ENCODE measurements at places on chromosomes 4 and X.

DNA sequence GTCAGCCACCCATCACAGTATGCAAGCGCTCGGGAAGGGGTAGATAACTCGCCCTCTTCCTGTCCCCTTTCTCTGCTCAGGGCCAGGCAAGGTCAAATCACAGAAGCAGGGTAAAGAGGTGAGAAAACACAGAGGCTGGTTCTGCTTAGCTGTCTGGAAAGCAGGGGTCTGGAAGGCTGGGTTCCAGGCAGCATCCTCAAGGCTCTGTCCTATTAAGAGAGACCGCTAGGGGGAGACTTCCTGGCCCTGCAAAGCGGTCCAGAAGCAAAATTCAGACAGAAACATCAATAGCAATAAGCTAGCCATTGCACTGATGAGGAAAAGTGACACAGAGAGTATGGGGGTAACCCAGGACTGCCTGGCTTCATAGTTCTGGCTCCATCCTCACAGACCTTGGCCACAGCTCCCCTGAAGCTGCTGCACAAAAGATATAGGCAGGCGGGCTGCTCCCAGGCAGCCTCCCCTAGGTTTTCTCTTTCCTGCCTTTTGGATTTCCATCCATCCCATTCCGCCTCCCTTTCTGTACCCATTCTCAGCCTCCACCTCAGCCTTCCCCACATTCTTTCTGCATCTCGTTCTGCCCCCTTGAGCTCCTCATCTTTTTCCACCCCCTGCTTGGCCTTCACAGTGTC is 308.5 kb downstream of the EVC2 start:
- no peak overlapping the region for H3K27ac ChIP-seq
- no peaks in the 10 kb centered on the region for H3K36me3 ChIP-seq
- no peak overlapping the region for H3K4me3 ChIP-seq
- no peaks in the 10 kb centered on the region for H3K4me1 ChIP-seq
- no peak for DNase-seq

DNA sequence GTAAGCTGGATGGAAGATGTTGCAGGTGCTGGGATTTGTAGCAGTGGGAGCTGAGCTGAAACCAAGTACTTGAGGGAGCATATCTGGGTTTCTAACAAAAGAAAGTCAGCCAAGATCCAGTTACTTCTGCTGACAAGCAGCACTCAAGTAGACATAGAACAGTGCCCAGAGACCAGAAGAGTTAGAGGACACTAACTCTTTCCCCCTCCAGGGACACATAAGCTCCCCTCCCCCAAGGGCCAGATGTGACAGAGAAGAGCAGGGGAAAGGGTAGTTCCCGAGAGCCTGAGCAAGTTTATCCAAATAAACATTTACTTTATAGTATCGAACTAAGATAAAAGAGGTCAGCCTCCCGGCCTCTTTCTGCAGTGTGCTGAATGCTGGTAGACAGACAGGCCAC is 12.2 kb downstream of the TRPC3 start:
- H3K27ac ChIP-seq = no peak overlapping the region
- no peak overlapping the region for H3K4me3 ChIP-seq
- H3K4me1 ChIP-seq = peaks cover 12% of the 10 kb centered on the region
- H3K36me3 ChIP-seq = no peaks in the 10 kb centered on the region
- no peaks in the 10 kb centered on the region for H3K27me3 ChIP-seq

DNA sequence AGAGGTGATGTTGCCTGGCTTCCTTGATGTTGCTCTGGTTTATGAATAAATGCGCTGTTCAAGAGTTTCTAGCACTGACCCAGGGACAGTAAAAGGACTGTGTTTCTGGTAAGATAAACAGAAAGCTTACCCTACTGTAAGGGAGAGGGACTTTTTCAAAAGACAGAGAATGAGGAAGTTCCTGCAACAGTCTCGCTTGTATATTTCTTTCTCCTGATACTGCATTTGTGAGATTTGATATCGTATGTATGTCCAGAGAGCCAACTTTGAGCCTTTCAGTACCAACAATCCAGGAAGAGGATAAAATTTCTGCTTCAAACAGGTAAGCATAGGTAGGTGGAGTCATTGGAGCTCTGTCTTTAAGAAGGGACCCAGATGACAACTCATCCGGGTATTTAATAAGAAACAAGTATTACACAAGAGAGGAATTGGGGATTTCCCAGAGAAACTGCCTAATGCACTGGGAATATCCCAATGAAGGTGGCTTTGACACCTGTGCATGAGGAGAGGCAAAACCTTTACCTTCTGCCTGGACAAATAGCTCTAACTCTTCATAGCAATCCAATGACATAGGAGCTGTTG is 773 bp downstream of the DAPP1 start:
- peak overlapping the region; percentile 69 for H3K27ac ChIP-seq
- peak overlapping the region; percentile 55 for H3K4me3 ChIP-seq
- H3K4me1 ChIP-seq = peaks cover 69% of the 10 kb centered on the region

DNA sequence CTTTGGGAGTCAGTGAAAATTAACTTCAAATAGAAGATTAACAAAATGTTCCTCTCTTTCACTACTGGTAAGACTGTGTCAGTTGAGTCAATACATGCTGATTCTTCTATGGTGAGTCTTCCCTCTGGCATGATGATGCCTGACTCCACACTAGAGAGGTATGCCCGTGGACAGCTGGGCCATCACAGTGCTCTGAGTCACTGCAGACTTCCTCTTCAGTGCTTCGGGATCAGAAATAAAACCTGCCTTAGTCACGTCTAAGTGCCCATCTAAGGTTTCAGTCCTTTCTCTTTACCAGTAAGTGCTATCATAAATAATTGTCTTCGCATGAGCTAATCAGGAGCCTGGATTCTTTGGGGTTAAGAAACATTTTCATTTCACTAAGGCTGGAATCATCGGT is 1.6 kb upstream of the ASB5 start:
- no peak overlapping the region for H3K4me3 ChIP-seq
- H3K27ac ChIP-seq = no peak overlapping the region
- H3K4me1 ChIP-seq = no peaks in the 10 kb centered on the region
- no peak for DNase-seq

DNA sequence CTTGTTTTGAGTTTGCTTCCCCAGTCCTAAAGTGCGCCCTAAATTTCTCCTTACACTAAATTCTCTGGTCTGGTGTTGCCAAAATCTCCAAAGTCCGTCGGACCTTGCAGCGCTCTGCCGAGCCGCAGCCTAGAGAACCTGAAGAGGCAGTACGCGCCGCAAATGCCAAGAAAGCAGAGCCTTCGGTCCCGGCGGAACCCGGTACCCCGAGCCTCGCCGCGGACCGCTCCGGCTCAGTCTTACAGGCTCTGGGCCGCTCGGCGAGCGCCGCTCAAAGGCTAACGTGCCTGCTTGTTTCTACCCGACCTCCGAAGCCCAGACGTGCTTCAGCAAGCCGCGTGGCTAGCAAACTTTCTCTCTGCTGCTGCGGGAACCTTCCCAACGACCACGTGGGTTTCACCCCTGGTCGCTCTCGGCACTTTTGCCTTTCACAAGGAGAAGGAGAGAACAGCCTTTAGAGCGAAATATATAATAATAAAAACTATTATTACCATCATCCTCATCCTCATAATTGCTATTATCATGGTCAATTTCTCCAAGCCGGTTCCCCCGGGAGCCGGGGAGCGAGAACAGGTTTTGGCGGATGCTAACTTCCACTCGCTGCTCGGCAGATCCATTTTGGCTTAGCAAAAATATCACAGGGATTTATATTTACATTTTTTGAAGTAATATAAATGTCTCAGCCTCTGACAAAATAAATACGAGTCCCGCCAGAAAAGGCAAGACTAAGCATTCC is 2.2 kb upstream of the HTR2C start:
- no peak overlapping the region for H3K4me3 ChIP-seq
- no peaks in the 10 kb centered on the region for H3K27me3 ChIP-seq
- DNase-seq = no peak

DNA sequence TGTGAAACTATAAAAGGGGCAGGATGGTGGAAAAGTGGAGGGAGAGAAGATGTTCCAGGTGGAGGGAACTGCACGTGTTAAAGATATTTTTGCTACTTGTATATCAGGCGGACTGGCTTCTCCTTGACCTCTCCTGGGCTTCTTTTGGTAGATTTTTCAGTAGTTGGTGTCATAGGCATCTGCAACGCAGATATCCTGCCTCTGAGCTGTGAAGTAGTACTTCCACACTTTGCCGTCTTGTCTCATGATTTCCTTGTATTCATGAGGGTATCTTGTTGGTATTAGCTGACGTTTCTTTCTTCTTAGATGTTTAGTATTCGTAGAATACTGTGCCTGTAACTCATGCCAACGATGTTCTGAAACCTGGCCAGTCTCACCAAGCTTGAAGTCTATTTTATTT is 81.0 kb downstream of the WWC2 start:
- no peak overlapping the region for H3K27ac ChIP-seq
- DNase-seq = no peak
- no peaks in the 10 kb centered on the region for H3K36me3 ChIP-seq
- H3K27me3 ChIP-seq = no peaks in the 10 kb centered on the region
- H3K4me3 ChIP-seq = no peak overlapping the region

- H3K27me3 ChIP-seq = no peaks in the 10 kb centered on the region
- H3K36me3 ChIP-seq = no peaks in the 10 kb centered on the region
- H3K4me1 ChIP-seq = no peaks in the 10 kb centered on the region
- DNase-seq = no peak
- H3K27ac ChIP-seq = no peak overlapping the region
These were observed 171.8 kb upstream of the FGF16 start for GRCh38 chrX:77275392-77275791.

DNA sequence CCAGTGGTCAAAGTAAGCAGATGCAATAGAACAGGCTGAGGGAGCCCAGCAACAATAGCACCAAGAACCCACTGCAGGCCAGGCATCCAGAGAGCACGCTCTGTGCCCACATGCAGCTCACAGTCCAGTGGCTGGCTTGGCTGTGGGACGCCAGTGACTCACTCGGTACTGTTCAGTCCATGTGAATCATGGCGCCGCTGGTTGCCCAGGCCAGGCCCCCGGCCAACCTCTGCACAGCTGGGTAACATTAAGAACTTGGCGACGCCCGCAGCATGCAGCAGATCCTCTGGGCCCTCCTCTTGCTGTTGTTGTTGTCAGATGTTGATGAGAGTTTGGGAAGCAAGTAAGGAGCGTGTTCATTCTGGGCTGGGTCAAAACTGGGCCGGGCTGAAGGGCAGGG is 60.5 kb downstream of the MSX1 start:
- H3K4me1 ChIP-seq = peaks cover 15% of the 10 kb centered on the region
- H3K4me3 ChIP-seq = no peak overlapping the region
- H3K36me3 ChIP-seq = no peaks in the 10 kb centered on the region
- H3K27me3 ChIP-seq = no peaks in the 10 kb centered on the region
- H3K27ac ChIP-seq = no peak overlapping the region

DNA sequence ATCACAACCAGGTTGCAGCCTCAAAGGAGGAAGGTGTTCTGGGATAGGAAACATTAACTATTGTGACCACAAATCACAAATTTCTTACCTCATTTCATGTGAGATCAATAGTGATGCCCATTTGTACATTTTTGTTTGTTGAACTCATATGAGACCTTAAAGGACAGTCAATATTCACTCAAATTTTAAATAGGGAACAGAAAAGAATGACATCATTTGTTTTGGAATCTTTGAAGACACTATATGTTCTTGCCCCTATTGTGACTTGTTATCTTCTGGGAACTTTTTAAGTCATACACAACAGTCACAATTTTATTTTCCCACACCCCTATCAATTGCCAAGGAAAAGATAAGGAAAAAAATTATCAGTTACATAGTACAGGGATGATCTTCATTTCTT is 346.5 kb downstream of the ARAP2 start:
- no peak overlapping the region for H3K27ac ChIP-seq
- H3K4me1 ChIP-seq = no peaks in the 10 kb centered on the region
- no peak overlapping the region for H3K4me3 ChIP-seq
- no peaks in the 10 kb centered on the region for H3K36me3 ChIP-seq
- no peaks in the 10 kb centered on the region for H3K27me3 ChIP-seq
- DNase-seq = no peak

DNA sequence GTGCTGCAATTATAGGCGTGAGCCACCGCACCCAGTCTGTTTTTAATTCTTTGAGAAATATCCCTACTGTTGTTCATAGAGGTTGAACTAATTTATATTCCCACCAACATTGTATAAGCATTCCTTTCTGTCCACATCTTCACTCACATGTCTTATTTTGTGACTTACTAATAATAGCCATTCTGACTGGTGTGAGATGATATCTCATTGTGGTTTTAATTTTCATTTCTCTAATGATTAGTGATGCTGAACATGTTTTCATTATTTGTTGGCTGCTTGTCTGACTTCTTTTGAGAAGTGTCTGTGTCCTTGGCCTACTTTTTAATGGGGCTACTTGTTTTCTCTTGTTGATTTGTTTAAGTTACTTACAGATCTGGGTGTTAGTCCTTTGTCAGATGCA is 310.9 kb upstream of the MAOA start:
- H3K36me3 ChIP-seq = no peaks in the 10 kb centered on the region
- H3K27me3 ChIP-seq = no peaks in the 10 kb centered on the region
- H3K27ac ChIP-seq = no peak overlapping the region
- no peak for DNase-seq
- no peaks in the 10 kb centered on the region for H3K4me1 ChIP-seq

- H3K4me1 ChIP-seq = no peaks in the 10 kb centered on the region
- no peak for DNase-seq
- no peak overlapping the region for H3K27ac ChIP-seq
- H3K27me3 ChIP-seq = no peaks in the 10 kb centered on the region
These were observed 235.1 kb upstream of the HCCS start for GRCh38 chrX:10875995-10876394.

DNA sequence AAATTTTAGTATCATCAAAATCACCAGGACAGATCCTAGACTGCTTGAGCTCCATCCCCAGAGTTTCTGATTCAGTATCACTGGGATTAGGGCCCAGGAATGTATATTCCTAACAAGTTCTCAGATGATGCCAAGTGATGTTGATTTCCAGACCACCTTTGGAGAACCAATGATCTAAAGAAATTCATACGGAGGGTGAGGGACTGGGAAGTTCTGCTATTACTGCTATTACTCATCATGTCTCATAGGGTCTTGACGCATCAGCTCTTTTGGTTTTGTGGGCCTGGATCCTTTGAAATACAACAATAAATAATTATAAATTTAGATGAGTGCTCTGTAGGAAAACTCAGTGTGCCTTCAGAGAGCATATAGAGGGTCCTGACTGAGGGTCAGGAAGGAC is 59.8 kb upstream of the LGI2 start:
- no peak overlapping the region for H3K4me3 ChIP-seq
- H3K27ac ChIP-seq = no peak overlapping the region
- H3K27me3 ChIP-seq = peaks cover 9% of the 10 kb centered on the region
- H3K36me3 ChIP-seq = no peaks in the 10 kb centered on the region
- DNase-seq = no peak
- no peaks in the 10 kb centered on the region for H3K4me1 ChIP-seq

Measured in CD4-positive, alpha-beta memory T cell (primary cell).